ENCODE measurements at places on chromosomes 4 and X.
A peak's percentile ranks its signal among the peaks of the same experiment; 100 is the strongest.

GRCh38 chr4:164384416-164384815 is 369.5 kb upstream of the SMIM31 start:
- peaks cover 28% of the 10 kb centered on the region for H3K27me3 ChIP-seq
- no peak overlapping the region for H3K4me3 ChIP-seq
- H3K36me3 ChIP-seq, result no peaks in the 10 kb centered on the region
- no peak for DNase-seq
- no peaks in the 10 kb centered on the region for H3K4me1 ChIP-seq
- no peak overlapping the region for H3K27ac ChIP-seq

DNA sequence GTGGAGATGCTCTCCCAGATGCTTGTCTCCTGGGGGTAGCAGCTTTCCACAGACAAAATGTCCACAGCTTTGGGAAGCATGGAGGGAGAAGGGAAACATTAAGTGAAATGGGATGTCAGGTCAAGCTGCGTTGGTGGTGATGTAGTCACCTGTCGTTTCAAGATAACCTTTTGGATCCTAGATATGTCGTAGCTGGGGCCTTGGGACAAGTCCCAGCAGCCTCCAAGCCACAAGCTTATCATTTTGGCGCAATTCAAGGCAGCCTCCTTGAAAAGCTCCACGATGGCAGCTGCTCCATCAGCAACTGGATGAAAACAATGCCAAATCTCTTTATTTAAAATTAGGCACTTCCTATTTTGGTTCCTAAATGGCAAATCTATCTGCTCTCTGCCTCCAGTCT is 52.0 kb downstream of the RTL9 start:
- no peak for DNase-seq
- H3K27me3 ChIP-seq, result no peaks in the 10 kb centered on the region
- no peaks in the 10 kb centered on the region for H3K4me1 ChIP-seq
- no peaks in the 10 kb centered on the region for H3K36me3 ChIP-seq
- H3K27ac ChIP-seq, result no peak overlapping the region

DNA sequence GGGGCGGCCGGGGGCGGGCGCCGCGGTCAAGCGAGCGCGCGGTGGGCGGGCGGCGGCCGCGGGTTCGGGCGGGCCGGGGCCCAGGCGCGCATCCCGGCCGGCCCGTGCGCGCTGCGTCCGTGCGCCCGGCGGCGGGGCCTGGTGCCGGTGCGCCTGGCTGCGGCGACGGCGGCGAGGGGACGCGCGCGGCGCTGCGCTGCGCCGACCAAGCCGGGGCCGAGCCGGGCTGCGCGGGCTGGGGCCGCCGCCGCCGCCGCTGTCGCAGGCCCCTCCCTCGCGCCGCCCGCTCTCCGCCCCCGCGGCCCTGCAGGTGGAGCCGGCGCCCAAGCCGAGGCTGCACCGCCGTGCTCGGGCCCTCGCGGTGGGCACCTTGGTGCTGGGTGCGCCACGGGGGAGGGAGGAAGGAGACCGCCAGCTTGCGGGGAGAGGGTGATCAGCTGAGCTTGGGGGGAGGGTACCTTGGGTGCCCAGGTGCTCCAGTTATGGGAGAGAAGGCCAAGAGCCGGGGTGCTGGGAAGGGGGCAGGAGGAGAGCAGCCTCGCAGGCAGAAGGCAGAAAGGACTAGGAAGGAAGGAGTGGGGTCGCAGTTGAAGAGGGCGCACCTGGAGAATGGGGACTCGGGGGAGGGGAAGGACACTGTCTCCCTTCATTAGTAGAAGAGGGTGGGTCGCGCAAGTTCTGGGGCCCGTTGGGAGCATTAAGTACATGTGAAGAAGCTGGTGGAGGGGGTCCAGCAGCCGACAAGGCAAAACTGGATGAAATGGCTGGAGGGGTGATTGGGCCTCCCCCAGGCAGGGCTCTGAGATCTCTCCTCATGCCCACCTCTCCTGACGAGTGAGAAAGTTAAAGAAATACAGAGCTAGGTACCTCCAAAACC is at the start of gene PPP2R2C:
TSS of gene PPP2R2C (minus strand) at position 228 of the 877 bp plus-strand sequence. CDS start 385 bp downstream, outside the sequence.
- no peak for DNase-seq
- H3K27ac ChIP-seq, result no peak within 1 kb of the TSS

DNA sequence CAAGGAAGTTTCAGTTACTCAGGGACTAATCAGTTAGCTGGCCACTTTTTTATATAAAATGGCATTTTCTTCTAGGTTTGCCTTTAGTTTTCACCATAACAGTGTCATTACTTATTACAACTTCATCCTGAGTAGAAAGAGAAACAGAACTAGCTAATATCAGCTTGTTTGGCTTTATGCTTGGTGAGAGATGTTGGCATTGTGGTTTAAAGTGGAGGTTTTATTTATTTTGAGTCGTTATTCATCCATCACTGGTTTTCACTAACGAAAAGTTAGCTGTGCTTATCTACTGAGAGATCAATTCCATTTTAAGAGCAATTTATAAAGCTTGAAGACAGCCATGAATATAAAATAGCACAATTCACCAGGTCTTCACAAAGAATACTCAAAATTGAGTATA is 714.5 kb downstream of the GRID2 start:
- no peaks in the 10 kb centered on the region for H3K36me3 ChIP-seq
- no peak overlapping the region for H3K27ac ChIP-seq
- no peak for DNase-seq
- no peak overlapping the region for H3K4me3 ChIP-seq
- H3K27me3 ChIP-seq, result no peaks in the 10 kb centered on the region

DNA sequence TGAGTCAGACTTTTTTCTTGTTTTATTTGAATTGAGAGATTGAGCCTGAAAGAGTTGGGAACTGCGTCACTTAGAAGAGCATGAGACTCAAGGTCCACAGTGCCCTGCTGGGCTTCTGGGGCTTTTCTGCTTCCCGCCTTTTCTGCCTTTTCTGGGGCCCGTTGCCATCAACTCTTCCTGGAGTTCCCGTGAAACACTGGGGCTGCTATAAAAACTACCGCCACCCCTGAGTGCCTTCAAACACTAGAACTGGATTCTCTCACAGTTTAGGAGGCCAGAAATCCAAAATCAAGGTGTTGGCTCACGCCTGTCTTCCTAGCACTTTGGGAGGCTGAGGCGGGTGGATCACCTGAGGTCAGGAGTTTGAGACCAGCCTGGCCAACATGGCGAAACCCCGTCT is 49.8 kb downstream of the RWDD4 start:
- H3K36me3 ChIP-seq, result no peaks in the 10 kb centered on the region
- H3K27ac ChIP-seq, result no peak overlapping the region
- H3K4me1 ChIP-seq, result no peaks in the 10 kb centered on the region
- no peak for DNase-seq
- no peak overlapping the region for H3K4me3 ChIP-seq
- H3K27me3 ChIP-seq, result no peaks in the 10 kb centered on the region

GRCh38 chrX:67718926-67719325 is 175.1 kb downstream of the AR start:
- H3K4me1 ChIP-seq, result no peaks in the 10 kb centered on the region
- H3K36me3 ChIP-seq, result no peaks in the 10 kb centered on the region
- no peaks in the 10 kb centered on the region for H3K27me3 ChIP-seq
- no peak overlapping the region for H3K4me3 ChIP-seq
- no peak for DNase-seq
- H3K27ac ChIP-seq, result no peak overlapping the region

- H3K4me3 ChIP-seq, result no peak overlapping the region
- H3K4me1 ChIP-seq, result peaks cover 92% of the 10 kb centered on the region
- peak overlapping the region; percentile 47 for H3K27ac ChIP-seq
- DNase-seq, result no peak
- no peaks in the 10 kb centered on the region for H3K36me3 ChIP-seq
These were observed 34.7 kb upstream of the SPON2 start for GRCh38 chr4:1207157-1207470.

DNA sequence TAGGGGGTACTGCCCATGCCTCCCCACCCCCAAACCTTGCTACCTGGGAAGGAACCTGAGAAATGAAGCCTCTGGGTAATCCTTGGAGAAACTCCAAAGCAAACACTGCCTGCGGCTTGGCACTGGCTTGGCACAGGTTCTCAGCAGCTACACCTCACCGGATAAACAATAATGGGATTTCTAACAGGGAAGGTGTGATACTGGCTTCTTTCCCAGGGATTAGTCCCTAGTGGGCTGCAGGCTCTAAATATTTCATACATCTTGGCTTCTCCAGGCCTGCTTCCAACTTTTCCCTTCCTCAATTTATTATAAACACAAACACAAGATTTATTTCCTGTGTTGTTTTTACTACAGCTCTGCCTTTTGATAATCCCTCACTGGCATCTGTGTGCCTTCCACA is 12.5 kb downstream of the SEC24D start:
- peak; percentile 47 for DNase-seq
- no peak overlapping the region for H3K27ac ChIP-seq
- no peak overlapping the region for H3K4me3 ChIP-seq
- H3K27me3 ChIP-seq, result no peaks in the 10 kb centered on the region
- H3K4me1 ChIP-seq, result peaks cover 38% of the 10 kb centered on the region

DNA sequence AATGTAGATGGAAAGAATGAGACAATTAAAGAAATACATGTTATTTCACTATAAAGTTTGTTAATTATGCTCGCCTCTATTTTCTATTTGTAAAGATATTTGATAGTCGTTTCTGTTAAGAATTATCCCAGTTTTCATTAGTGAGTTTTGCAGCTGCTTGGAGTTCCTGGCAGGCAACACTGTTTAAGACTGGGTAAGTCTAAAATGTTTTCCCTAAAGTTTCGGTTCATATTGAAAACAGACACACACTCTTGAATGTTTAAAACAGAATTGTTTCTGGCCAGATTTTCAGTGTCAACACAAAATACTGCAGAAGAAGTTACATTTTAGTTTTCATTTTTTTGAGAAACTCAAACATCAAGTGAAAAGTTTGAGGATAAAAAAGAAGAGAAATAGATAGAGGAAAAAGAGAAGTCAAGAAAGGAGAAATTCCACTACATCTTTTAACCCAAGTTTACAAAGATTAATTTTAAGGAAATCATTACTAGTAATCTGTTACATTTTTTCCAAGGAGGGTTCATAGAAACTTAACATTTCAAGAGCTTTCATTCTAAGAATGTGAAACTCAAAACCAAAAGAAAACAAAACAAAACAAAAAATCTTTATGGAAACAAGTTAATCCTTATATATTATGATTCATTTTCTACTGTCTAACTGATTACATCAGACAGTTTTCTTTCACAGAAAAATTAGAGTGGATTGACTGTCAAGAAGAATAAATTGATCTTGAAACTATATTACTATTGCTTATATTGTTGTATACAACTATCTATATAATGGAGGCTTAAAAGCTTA is 305.5 kb downstream of the FAT4 start:
- H3K27ac ChIP-seq, result no peak overlapping the region
- no peaks in the 10 kb centered on the region for H3K27me3 ChIP-seq
